Lung (tissue), 17 donors: ENCODE measurements at places on chromosomes 7 and 10. TPM values are rescaled to one million over a fixed set of nuclear protein-coding genes. Genes with fewer than 3 reads are reported as not detected.
A peak's percentile ranks its signal among the peaks of the same experiment; 100 is the strongest.

- H3K27me3 ChIP-seq, result no peaks in the 10 kb centered on the region
- H3K4me3 ChIP-seq, result no peak overlapping the region
- no peak overlapping the region for H3K27ac ChIP-seq
Observed at GRCh38 chr10:8102708-8103401, 48.4 kb downstream of the GATA3 start.

DNA sequence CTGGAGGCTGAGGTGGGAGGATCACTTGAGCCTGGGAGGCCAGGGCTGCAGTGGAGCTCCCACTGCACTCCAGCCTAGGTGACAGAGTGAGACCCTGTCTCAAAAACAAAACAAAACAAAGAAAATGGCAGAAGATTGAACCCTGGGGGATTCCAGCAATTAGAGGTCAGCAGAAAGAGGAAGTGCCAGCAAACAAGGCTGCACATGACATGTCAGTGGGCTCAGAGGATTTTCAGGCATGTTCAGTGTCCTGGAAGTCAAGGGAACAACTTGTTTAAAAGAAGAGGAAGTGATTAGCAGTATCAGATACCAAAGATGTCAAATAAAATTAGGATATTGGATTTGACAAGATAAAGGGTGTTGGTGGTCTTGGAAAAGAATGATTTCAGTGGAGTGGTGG lies 32.3 kb downstream of the RAB18 start:
- no peak overlapping the region for H3K4me3 ChIP-seq
- no peak overlapping the region for H3K27ac ChIP-seq
- H3K27me3 ChIP-seq, result no peaks in the 10 kb centered on the region
- peaks cover 21% of the 10 kb centered on the region for H3K36me3 ChIP-seq
- no peak for DNase-seq
- H3K4me1 ChIP-seq, result no peaks in the 10 kb centered on the region

- H3K4me3 ChIP-seq, result no peak overlapping the region
- H3K4me1 ChIP-seq, result peaks cover under 1% of the 10 kb centered on the region
- H3K27me3 ChIP-seq, result no peaks in the 10 kb centered on the region
- H3K36me3 ChIP-seq, result no peaks in the 10 kb centered on the region
- H3K27ac ChIP-seq, result no peak overlapping the region
Observed at GRCh38 chr7:153401795-153402720, 642.5 kb downstream of the ACTR3B start.

GRCh38 chr7:116331020-116331419 lies 120.7 kb downstream of the TES start:
- DNase-seq, result peak; percentile 86
- peaks cover 36% of the 10 kb centered on the region for H3K4me1 ChIP-seq
- H3K27me3 ChIP-seq, result no peaks in the 10 kb centered on the region
- no peak overlapping the region for H3K27ac ChIP-seq
- H3K4me3 ChIP-seq, result no peak overlapping the region

- H3K36me3 ChIP-seq, result no peaks in the 10 kb centered on the region
- peak; percentile 99 for DNase-seq
- H3K4me1 ChIP-seq, result peaks cover 9% of the 10 kb centered on the region
Observed at GRCh38 chr10:70404036-70404786, at the start of gene EIF4EBP2. TSS of gene EIF4EBP2 (plus strand) at chr10:70404145. CDS start at chr10:70404402, 257 bp downstream.

DNA sequence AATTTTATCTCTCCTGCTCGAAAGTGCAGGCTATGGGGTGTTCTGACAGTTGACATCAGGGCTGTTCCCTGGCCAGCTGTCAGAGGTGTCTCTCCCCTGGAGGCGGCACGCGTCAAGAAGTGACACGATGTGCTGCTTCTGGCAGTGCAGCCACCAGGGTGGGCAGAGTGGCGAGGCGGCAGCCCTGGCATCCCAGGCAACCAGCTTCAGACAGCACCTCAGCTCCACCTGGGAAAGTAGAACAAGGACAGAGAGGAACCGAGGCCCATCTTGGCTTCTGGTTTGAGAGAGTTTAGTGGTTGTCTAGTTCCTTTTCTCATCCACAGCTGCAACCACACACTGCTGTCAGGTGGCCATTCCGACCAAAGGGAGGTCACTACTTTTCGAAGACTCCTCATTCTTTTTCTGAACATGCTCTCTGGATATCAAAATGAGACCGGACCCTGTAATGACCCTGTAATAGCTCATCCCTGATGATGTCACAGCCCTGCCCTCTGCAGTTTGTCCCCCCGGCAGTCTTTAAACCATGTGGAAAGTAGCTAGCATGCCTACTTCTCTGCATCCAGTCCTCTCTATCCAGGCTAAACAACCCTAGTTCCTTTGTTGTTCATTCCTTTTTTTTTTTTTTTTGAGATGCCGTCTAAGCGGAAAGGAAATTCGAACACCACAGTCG lies 381.0 kb upstream of the NRP1 start:
- H3K4me1 ChIP-seq, result peaks cover 6% of the 10 kb centered on the region
- no peak overlapping the region for H3K4me3 ChIP-seq
- DNase-seq, result peak; percentile 44
- no peaks in the 10 kb centered on the region for H3K27me3 ChIP-seq

DNA sequence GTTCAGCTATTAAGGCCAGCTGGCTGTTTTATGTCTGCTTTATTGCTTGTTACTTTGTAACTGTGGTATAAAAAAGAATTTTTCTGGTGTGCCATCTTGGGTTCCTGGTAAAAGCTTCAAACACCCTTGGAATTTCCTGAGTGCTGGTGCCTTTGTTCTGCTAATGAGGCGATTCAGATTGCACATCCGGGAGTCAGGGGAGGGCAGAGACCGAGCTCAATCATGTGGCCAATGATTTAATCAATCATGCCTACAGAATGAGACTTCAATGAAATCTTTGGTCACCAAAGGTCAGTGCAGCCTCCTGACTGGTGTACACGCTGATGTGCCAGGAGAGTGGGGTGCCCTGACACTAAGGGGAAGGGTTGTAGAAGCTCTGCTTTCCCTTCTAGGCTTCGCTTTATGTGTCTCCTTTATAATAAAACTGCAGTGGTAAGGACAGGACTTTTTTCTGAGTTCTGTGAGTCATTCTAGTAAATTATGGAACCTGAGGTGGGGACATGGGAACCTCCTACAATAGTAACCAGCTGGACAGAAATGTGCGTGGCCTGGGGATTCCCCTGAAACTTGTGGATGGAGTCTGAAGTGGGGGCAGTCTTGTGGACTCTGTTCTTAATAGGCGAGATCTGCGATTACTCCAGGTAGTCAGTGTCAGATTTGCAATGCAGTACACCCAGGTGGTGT lies 69.4 kb upstream of the OGDHL start:
- H3K27ac ChIP-seq, result no peak overlapping the region
- no peaks in the 10 kb centered on the region for H3K27me3 ChIP-seq
- no peak overlapping the region for H3K4me3 ChIP-seq
- peaks cover 2% of the 10 kb centered on the region for H3K4me1 ChIP-seq

- H3K27me3 ChIP-seq, result no peaks in the 10 kb centered on the region
- H3K4me1 ChIP-seq, result no peaks in the 10 kb centered on the region
- no peak for DNase-seq
- H3K4me3 ChIP-seq, result no peak overlapping the region
Observed at GRCh38 chr10:31617757-31618156, 298.7 kb downstream of the ZEB1 start.

- no peaks in the 10 kb centered on the region for H3K36me3 ChIP-seq
- DNase-seq, result no peak
- no peaks in the 10 kb centered on the region for H3K4me1 ChIP-seq
Observed at GRCh38 chr10:118971876-118972275, 57.6 kb upstream of the NANOS1 start.

DNA sequence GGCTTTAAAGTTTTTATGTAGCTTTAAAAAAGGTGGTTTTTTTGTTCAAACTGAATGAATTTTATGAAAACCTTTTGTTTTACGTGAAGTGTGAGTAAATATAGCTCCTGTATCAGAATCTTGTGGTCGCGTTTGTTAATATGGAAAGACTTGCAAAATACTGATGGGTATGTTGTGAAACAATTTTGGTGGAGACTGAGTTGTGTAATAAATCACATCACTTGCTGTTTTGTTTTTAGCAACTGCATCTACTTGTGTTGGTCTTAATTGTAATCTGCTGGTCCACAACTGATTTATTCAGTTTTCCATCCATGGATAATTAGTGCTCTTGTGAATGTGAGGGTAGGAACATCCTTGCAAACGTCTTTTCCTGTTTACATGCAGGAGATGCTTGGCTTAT lies 10.5 kb downstream of the PLXDC2 start:
- H3K4me1 ChIP-seq, result no peaks in the 10 kb centered on the region
- DNase-seq, result no peak
- no peak overlapping the region for H3K27ac ChIP-seq
- no peaks in the 10 kb centered on the region for H3K27me3 ChIP-seq
- peaks cover 6% of the 10 kb centered on the region for H3K36me3 ChIP-seq

GRCh38 chr7:296373-296945 lies 6.5 kb downstream of the FOXL3 start:
- H3K27ac ChIP-seq, result no peak overlapping the region
- H3K27me3 ChIP-seq, result peaks cover 3% of the 10 kb centered on the region
- H3K36me3 ChIP-seq, result no peaks in the 10 kb centered on the region

- H3K36me3 ChIP-seq, result no peaks in the 10 kb centered on the region
- H3K4me1 ChIP-seq, result no peaks in the 10 kb centered on the region
- H3K27ac ChIP-seq, result no peak overlapping the region
- no peak for DNase-seq
Observed at GRCh38 chr7:134089446-134089845, 37.7 kb upstream of the LRGUK start.

GRCh38 chr7:91126762-91127161 lies 137.5 kb upstream of the FZD1 start:
- no peak for DNase-seq
- no peak overlapping the region for H3K4me3 ChIP-seq
- H3K36me3 ChIP-seq, result no peaks in the 10 kb centered on the region

GRCh38 chr7:26376175-26376917 lies 84.7 kb downstream of the SNX10 start:
- DNase-seq, result peak; percentile 52
- no peaks in the 10 kb centered on the region for H3K4me1 ChIP-seq
- H3K36me3 ChIP-seq, result no peaks in the 10 kb centered on the region
- peaks cover 20% of the 10 kb centered on the region for H3K27me3 ChIP-seq

DNA sequence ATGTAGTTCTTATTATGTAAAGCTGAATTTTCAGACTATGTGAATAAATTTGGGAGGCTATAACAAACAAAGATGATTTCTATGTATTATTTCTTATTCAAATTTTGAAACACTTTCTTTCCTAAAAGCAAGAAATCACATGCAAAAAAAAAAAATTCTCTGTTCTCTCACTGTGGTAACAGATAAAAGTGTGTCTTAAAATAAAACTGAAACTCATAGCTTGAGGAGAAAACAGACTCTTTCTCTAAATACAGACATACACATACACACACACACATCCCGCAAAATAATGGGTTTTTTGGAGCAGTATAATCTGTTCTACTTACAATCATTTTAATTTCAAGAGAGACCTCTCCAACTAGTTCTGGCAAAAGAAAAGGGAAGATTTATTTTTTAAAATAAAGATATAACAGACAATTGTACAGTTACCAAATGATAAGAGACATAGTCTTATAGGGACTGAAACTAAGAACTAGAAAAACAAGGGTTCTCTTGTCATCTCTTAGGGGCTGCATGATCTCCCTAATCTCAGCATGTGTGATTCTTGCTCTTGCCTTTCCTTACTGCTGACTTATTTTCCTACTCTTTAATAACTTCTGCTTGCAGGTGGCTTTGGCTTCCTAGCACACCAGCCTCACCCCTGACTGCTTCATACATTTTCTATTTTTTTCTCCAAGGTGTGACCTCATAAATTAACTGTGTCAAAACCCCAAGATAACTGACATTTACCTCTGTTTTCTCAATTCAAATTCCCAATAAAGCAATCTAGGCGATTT lies 483.5 kb upstream of the POT1 start:
- H3K27me3 ChIP-seq, result no peaks in the 10 kb centered on the region
- no peaks in the 10 kb centered on the region for H3K36me3 ChIP-seq
- H3K4me3 ChIP-seq, result no peak overlapping the region
- no peaks in the 10 kb centered on the region for H3K4me1 ChIP-seq
- DNase-seq, result no peak
- H3K27ac ChIP-seq, result no peak overlapping the region

GRCh38 chr7:29193316-29194205 lies 1.0 kb upstream of the CHN2 start:
- peak; percentile 5 for DNase-seq
- peaks cover 73% of the 10 kb centered on the region for H3K27me3 ChIP-seq
- peaks cover 11% of the 10 kb centered on the region for H3K4me1 ChIP-seq
- no peak overlapping the region for H3K4me3 ChIP-seq

GRCh38 chr7:155296788-155297516 lies 726 bp upstream of the INSIG1 start:
- H3K27ac ChIP-seq, result peak overlapping the region; percentile 90
- peak; percentile 68 for DNase-seq
- peaks cover 19% of the 10 kb centered on the region for H3K4me1 ChIP-seq
- H3K4me3 ChIP-seq, result peak overlapping the region; percentile 34
- H3K27me3 ChIP-seq, result no peaks in the 10 kb centered on the region

DNA sequence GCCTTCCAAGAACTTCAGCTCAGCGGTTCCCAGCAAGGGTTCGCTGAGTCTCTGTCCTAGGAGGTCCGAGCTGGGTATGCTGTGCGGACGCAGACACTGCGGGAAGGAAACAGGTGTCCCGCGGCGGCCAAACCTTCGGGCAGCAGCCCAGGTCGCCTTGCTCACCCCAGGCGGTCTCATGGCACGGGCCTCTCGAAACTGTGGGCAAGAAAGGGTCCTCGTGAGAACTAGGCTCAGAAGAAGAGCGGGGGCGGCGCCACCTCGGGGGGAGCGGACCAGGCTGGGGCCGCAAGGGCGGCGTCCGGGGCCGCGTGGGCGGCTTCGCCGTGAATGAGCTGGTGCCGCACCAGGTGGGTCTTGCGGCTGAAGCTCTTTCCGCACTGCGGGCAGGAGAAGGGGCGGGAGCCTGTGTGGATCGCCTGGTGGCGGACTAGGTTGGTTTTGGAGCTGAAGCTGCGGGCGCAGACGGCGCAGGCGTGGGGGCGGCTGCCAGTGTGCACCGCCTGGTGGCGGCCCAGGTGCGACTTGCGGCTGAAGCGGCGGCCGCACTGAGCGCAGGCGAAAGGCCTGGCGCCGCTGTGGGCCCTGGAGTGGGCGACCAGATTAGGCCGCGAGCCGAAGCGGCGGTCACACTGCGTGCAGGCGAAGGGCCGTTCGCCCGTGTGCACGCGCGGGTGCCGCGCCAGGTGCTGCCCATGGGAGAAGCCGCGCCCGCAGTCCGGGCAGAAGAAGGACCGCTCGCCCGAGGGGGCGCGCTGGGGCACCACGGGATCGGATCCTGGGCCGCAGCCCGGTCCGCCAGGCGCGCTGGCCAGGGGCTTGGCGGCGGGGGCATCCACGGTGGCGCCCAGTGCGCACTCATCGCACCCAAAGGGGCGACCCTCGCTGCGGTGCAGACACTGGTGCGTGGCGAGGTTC lies 8.6 kb downstream of the ZNF467 start:
- DNase-seq, result no peak
- no peak overlapping the region for H3K27ac ChIP-seq
- no peak overlapping the region for H3K4me3 ChIP-seq

ITGB8 gene
- 1.5 TPM for polyA plus RNA-seq

CHST12 gene
- 14.7 TPM for polyA plus RNA-seq

TMEM176A gene
- polyA plus RNA-seq, result 21.3 TPM

WNT8B gene
- 0.04 TPM for polyA plus RNA-seq

AOC1 gene
- polyA plus RNA-seq, result 1.3 TPM

USP54 gene
- 19.7 TPM for polyA plus RNA-seq

OR2A1 gene
- 0.18 TPM for polyA plus RNA-seq

MET gene
- polyA plus RNA-seq, result 16.5 TPM

CYP3A5 gene
- 2.2 TPM for polyA plus RNA-seq
